AG04449 (cell line): ENCODE measurements at places on chromosomes 1 and 21.
A peak's percentile ranks its signal among the peaks of the same experiment; 100 is the strongest.

- no peak for DNase-seq
Observed at GRCh38 chr1:25467193-25467592, 36.5 kb downstream of the MACO1 start.

- no peak for DNase-seq
Observed at GRCh38 chr1:192474080-192474683, 101.4 kb upstream of the RGS1 start.

- DNase-seq, result no peak
Observed at GRCh38 chr1:212247988-212248387, 37.2 kb upstream of the PPP2R5A start.

- DNase-seq, result no peak
Observed at GRCh38 chr1:243413431-243414151, 157.8 kb downstream of the SDCCAG8 start.

GRCh38 chr1:202049129-202049528, 38.7 kb downstream of the ELF3 start:
- peak; percentile 12 for DNase-seq

DNA sequence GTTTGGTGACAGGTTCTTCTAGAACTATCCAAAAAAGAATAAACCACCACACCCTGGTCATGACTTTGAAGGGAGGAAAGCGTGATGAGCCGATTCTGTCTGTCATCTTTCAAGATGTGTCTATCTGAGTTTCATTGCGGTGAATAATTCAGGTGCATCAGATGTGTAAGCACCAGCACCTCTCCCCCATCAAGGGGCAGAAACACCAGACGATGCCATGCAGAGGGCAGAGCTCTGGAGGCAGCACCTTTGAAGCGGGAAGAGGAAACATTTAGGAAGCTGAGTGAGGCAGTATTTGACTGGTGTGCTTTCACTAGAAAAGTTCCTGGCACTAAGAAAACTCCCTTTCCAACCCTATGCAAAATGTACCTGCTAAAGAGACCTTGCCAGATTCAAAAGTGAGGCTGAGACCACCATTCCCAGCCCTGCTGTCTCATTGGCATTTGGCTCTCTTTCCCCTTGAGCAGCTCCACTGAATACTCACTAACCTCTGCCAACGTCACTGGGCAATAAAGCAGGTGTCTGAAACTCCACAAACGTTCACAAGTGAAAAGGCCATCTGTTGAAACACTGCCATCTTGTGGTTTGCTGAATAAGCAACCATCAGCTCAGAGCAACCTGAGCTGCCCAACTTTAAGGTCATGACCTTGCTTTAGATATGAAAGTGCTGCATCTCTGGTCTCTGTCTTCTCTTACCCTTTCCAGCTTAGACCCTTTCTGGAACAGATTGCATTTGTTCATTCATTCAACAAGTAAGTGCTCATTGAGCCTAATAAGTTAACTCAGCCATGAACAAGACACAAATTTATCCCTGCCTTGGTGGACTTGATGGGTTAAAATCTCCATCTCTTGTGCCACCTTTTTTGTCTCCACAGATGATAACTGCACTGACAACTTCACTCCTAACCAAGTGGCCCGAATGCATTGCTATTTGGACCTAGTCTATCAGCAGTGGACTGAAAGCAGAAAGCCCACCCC, 228.6 kb downstream of the PAPPA2 start:
- DNase-seq, result peak; percentile 17
